ENCODE measurements at places on chromosomes 4 and X.
A peak's percentile ranks its signal among the peaks of the same experiment; 100 is the strongest.

- DNase-seq = no peak
Measured at GRCh38 chr4:113109106-113109718, 59.8 kb downstream of the ANK2 start.

- no peak for DNase-seq
Measured at GRCh38 chrX:107935664-107936433, 46.3 kb downstream of the TEX13B start.

DNA sequence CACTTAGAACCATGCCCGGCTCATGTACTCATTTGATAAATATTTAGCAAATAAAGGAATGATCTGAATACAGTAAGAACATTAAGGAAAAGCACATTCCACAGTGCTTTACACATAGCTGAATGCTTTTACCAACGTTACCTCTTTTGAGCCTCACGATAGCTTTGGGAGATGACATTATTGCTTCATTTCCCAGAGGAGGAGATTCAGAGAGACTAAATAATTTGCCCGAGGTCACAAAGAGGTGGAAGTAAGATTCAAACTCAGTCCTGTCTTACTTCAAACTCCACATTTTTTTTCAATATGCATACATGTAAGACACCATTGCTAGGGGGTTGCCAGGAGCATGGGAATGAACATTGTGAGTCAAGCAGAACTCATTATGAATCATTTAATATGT, 538.5 kb downstream of the BCOR start:
- no peak for DNase-seq

GRCh38 chr4:1084796-1085403, 28.5 kb downstream of the RNF212 start:
- DNase-seq = no peak

DNA sequence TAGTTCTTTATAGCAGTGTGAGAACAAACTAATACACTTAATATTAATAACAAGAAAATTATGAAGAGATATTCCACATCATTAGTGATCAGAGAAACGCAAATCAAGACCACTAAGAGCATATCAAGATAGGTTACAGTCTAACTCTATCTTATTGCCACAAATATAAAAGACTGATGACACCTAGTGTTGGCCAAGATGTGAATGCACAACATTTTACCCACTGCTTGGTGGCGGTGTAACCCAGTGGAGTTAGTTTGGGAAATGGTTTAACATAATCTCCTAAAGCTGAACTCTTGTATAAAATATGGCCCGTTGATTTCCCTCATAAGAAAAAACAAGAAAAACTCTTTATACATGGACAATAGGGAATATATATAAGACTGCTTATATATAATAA, 92.4 kb downstream of the SLITRK2 start:
- DNase-seq = no peak

GRCh38 chr4:53196882-53197771, 168.7 kb downstream of the SCFD2 start:
- DNase-seq = peak; percentile 31

GRCh38 chrX:151713849-151714248, 2.0 kb upstream of the FATE1 start:
- no peak for DNase-seq

GRCh38 chrX:64570204-64570603, 175.0 kb upstream of the MTMR8 start:
- no peak for DNase-seq

DNA sequence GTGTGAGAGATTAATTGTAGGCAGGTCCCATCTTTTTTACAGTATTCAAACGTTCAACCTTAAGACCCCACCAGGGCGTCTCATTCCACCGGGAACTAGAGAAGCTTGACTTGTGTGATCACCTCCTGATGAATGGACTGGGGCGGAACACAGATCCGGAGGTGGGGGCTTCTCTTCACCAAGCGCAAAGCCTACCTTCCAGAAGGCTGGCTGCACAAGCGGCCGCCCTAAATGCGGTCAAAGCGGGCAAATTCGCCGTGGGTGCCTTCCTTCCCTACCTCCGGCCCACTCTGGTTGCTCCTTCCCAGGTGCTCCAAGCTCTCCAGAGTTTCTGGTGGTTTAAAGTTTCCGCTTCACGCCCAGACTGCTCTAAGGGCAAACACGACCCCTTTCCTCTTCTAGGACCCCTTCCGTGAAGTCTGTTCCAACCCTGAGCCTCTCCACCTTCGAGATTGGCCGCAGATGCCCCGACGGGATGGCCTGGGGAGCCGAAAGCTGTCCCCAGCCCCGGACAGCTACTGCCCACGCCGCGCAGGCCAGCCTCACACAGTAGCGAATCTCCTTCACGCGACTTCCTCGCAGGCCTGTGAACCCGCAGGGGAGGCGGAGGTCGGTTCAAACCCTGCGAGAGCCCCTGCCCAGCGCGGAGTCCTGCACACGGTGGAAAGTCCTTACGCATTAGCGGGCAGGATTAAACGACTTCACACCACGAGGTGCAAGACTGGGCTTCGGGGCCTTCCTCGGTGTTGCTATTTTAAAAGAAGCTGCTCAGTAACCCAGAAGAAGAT, 1.6 kb upstream of the WWC2 start:
- no peak for DNase-seq

DNA sequence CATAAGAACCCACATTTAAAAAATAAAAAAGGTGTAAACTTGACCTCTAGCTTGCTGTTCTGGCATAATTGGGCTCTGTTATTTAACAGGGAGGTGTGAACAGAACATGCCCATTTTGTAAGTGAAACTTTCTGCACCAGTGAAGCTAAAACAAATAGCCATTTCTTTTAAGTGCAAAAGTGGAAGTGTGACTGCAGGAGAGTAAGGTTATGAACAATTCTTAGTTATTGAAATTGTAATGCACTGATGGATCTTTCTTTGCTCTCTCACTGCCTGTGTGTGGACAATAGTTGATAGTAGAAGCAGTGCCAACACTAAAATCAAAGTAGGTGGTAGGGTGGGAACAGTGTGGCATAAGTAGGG, 12.6 kb downstream of the P2RY10 start:
- no peak for DNase-seq

- no peak for DNase-seq
Measured at GRCh38 chr4:31051151-31051550, 331.0 kb downstream of the PCDH7 start.

- DNase-seq = no peak
Measured at GRCh38 chr4:88442689-88443191, 14.2 kb upstream of the HERC5 start.

GRCh38 chrX:23759821-23760220, 16.7 kb upstream of the ACOT9 start:
- DNase-seq = no peak

GRCh38 chrX:37331546-37331945, 17.6 kb upstream of the PRRG1 start:
- DNase-seq = no peak

- DNase-seq = no peak
Measured at GRCh38 chr4:57639561-57640382, 529.6 kb upstream of the IGFBP7 start.

- DNase-seq = no peak
Measured at GRCh38 chr4:166838975-166839614, 395.2 kb downstream of the SPOCK3 start.

- no peak for DNase-seq
Measured at GRCh38 chrX:65769564-65770292, 102.3 kb downstream of the MSN start.

DNA sequence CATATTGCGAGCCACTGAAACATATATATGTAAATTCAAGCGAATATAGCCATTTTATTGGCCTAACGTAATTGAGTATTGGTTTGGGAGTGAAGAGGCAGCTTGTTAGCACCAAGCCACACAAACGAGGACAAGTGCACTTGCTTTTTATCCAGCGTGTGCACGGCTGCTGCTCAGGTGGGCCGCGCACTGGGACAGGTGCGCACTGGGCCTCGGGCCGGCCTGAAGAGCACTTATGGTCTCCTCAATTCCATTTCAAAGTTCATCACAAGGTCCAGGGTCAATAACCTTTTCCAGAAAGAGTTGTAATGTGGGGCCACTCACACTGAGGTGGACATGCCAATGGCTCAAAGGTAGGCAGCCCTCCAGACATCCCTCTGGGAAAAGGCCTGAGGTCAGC, 95.9 kb downstream of the ATP8A1 start:
- DNase-seq = no peak

DNA sequence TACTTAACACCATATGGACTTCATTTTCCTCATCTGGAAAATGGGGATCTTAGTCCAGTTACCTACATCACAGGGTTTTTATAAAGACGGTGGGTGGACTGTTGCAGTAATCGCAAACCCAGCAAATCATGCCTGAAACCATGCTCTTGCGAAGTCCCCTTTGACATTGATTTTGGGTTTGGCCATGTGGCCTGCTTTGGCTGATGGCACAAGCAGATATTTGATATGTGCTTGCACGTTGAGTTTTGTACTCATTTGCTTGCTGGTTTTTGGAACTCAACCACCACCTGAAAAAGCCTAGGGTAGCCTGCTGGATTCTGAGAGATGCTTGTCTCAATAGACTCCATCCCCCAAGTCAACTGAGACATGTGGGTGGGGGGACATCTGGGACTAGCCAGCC, 14.4 kb upstream of the KLHL2 start:
- DNase-seq = no peak

DNA sequence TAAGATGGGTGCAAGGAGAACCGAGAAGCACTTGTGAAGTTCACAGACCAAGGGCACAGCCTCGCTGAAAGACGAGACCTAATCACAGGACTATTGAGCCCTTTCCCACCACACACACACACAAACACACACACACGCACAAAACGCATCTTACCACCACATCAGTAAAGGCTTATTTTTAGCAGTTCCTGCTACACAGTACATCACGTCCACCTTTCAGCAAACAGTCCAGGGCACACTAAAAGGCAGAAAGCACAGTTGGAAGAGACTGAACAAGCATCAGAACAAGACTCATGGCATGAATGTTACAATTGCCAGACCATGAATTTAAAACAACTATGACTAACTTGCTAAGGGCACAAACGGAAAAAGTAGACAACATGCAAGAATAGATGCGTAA, 83.6 kb upstream of the MAPK10 start:
- no peak for DNase-seq

GRCh38 chr4:56979421-56980072, 851 bp downstream of the POLR2B start:
- no peak for DNase-seq

Data from iPS DF 6.9 (cell line).